LNCaP clone FGC (cell line): ENCODE measurements at places on chromosomes 11 and 22.
A peak's percentile ranks its signal among the peaks of the same experiment; 100 is the strongest.

DNA sequence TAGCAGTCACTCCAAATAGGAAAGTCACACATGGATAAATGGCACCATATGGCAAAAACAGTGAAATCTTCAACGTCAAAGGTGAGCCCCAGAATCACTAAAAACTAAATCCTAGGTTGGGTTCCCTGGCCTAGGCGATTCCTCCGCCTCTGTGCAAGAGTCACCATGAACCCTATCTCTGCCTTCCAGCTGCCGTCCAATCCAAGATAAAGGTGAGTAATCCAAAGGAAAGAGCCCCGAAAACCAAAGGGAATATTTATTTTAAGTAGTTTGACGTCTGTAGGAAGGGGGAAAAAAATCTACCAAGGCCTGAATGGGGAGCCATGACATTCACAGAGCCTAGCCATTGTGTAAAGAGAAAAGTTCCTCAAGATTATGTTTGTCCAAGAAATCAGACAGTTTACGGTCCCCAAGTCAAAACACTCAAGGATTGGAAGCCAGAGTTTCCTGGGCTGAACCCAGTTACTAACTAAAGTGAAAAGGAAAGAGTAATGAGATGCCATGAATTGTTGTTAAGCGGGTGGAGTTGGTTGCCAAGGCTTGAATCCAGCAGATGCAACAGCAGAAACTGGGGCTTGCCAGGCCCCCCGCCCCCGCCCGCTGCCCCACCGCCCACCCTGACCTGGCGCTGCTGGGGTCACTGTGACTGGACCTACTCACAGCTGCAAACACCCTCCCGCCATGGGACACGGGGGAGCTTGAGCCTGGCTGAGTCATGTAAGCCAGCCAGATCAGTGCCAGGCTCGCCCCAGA lies 39.7 kb upstream of the ETS1 start:
- no peak for DNase-seq

DNA sequence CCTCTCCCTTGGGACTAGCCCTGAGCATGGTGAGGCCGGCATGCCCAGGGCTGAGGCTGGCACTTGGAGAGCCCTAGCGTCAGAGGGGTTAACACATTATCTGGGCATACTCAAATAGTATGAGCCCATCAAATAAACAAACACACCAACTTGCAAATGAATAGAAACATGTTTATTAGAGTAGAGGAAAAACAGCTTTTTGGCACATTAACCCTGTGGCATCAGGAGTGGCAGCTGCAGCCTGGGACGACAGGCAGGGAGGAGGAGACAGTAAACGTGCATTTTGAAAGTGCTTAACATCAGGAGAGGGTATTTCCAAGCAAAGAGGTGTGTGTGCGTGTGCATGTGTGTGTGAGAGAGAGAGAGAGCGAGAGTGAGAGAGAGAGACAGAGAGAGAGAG lies 684.9 kb downstream of the NTM start:
- DNase-seq: no peak

- DNase-seq: no peak
These were observed 4.2 kb downstream of the UNC93B1 start for GRCh38 chr11:67999704-68000103.

DNA sequence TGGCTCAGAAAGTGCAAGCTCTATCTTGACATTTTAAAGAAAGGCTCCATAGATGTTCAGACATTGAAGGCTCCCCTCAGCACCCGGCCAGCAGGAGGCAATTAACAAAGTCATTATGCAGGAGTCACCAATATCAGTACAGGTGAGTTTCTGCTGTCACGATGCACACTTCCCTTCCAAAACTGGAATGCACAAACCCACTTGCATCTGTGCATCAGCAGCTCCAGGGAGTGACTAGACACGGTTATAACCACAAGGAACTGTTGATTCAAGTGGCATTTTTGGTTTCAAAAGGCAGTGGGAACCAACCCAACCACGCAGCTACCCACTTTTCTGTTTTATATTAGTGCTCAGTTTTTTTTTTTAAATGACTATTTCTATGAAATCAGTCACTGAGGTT lies 293.9 kb upstream of the NARS2 start:
- DNase-seq: no peak

DNA sequence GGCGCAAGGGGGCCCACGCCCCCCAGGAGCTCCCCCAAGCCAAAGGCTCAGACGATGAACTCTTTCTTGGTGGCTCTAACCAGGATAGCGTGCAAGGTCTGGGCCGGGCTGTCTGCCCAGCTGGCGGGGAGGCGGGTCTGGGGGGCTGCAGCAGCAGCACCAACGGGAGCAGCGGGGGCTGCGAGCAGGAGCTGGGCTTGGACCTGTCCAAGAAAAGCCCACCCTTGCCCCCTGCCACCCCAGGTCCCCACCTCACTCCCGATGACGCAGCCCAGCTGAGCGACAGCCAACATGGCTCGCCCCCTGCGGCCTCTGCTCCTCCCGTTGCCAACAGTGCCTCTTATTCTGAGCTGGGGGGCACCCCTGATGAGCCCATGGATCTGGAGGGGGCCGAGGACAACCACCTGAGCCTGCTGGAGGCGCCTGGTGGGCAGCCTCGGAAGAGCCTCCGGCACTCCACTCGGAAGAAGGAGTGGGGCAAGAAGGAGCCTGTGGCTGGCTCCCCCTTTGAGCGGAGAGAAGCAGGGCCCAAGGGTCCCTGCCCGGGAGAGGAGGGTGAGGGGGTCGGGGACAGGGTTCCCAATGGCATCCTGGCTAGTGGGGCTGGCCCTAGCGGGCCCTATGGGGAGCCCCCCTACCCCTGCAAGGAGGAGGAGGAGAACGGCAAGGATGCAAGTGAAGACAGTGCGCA lies 21.6 kb upstream of the TMEM191C start:
- no peak for DNase-seq

GRCh38 chr11:132050577-132051165 lies 680.3 kb downstream of the NTM start:
- no peak for DNase-seq

DNA sequence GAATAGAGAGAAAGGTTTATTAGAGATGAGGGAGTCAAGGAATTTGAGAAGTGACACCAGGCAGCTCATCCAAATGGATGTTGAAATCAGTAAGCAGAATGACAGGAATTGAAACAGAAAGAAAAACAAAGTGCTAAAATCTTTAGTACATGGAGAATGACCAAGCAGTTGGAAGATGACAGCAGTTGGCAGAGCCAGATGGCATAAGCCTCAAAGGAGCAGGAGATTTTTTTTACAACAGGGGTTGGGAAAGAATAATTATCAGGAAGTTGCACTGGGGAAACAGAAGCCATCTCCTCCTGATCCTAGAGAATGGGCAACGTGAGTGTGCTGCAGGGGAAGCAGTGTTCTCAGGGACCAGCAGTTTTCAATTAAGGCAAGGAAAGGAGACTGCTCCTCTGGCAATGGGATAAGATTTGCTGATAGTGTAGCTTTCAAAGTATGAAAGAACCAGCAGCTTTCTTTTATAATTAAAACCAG lies 28.9 kb downstream of the RAB39A start:
- no peak for DNase-seq

DNA sequence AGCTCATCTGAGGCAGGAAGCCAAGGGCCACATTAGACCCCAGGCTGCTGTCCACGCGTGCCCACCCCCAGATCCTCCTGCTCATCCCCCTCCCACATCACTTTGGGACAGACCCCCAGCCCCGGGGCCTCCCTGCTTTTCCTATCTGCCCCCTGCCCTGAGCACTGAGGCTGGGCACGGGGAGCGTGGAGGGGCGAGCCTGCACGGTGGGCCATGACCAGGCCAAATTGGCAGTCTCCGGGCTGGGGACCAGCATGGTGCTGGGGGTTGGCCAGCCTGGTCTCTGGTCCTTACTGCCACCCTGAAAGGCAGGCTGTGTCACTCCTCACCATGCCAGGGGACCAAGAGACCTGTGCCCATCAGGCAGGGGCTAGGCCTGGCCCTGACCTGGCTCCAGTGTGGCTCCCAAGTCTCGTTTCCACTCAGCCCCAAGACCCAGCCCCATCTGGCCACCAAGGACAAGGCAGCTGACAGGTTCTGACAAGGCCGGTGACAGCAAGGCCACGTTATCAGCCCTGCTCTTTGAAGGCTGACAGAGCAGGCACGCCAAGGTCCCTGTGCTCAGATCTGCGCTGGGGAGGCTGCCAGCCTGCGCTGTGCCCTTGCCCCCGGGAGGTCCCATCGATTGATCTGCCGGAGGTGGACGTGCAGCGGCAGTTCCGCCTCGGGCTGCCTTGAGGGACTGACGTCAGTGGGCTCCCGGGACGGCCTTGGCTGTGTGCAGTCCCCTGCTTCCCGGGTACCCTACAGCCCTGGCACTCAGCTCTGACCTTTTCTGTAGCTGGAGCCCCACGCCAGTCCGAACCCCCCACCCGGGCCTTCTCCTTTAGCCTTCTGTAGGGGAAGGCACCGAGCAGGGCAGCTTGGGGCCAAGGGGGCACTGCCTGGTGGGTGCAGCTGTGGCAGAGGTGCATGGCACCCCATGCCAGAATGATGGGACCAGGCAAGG lies 3.6 kb downstream of the TNNI2 start:
- DNase-seq: no peak

DNA sequence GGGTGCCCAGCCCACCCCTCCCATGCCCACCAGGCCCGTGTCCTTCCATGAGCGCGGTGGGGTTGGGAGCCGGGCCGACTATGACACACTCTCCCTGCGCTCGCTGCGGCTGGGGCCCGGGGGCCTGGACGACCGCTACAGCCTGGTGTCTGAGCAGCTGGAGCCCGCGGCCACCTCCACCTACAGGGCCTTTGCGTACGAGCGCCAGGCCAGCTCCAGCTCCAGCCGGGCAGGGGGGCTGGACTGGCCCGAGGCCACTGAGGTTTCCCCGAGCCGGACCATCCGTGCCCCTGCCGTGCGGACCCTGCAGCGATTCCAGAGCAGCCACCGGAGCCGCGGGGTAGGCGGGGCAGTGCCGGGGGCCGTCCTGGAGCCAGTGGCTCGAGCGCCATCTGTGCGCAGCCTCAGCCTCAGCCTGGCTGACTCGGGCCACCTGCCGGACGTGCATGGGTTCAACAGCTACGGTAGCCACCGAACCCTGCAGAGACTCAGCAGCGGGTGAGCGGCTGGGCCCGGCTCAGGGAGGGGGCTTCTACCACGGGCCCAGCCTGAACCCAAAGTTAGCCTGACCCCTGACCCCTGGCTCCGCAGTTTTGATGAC lies 3.0 kb downstream of the PKP3 start:
- DNase-seq: no peak

- no peak for DNase-seq
These were observed 8.0 kb downstream of the NEAT1 start for GRCh38 chr11:65430406-65431217.

GRCh38 chr11:81497202-81497804 lies 1236.4 kb downstream of the FAM181B start:
- peak; percentile 6 for DNase-seq

GRCh38 chr11:124085997-124086846 lies 29.0 kb upstream of the VWA5A start:
- DNase-seq: no peak

DNA sequence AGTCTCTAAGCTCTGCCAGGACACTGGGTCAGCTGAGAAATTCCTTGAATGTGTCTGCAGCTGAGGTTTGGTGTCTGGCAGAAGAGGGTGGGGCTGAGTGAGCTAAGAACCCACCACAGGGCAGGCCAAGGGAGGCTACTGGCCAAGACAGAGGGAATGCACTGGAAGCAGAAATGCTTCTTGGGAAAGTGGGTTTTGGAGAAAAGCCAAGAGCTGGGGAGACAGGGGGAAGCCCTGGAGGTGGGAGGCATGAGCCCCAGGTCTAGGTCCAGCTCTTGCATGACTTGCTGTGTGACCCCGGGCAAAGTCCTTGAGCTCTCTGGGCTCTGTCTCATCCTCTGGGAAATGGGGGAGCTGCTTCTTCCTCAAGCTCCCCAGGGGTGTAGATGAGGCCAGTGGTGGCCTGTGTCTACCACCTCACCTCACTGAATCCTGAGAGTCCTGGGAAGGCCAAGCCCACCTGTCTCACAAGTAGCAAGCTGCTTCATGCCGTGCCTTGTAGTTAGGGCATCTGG lies 2.3 kb downstream of the MMP11 start:
- DNase-seq: no peak

DNA sequence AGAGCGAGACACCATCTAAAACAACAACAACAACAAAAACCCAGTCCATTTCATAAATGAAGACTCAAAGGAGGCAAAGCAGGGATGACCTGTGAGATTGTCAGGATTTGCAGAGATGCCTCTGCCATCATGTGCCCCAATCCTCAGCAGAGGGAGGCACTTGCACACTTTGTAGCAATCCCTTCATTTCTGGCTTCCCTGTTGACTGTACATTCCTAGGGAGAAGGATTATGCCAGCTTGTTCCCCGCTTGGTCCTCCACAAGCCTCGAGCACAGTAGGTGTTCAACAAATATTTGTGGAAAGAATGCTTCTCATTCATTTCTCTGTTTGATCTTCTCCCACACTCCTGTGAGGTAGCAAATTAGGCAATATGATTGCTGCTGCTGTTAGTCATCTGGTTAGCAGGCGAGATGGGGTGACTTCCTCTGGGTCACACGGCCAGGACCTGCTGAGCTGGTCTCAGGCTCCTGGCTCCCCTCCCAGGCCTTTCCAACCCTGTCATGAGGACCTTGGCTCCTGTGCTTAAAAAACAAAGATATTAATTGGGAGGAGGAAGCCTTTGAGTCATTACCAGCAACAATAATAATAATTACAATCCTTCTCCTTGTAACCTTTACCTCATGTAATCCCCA lies 34.1 kb downstream of the LIF start:
- DNase-seq: peak; percentile 77

- DNase-seq: peak; percentile 6
These were observed 1432.6 kb upstream of the TENM4 start for GRCh38 chr11:80873310-80873999.

- no peak for DNase-seq
These were observed 28.4 kb upstream of the PANX1 start for GRCh38 chr11:94100253-94100652.

- DNase-seq: no peak
These were observed 458.4 kb upstream of the LRRC4C start for GRCh38 chr11:41917900-41918299.

DNA sequence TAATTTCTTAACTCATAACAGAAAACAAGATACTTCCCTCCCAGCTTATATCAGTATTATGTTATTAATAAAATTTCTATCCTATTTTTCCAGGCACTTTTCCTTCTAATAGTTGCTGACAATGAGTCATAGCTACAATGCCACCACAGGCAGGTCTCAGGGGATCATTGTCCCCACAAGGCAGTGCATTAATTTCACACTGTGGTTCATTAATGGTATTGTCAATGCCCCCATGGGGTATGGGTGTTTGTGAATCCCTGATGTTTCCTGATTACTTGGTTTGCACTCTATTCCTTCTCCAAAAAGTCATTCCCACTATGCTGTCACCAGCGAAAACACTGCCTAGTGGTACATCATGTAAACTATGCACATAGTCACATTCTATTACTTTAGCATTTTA lies 345.5 kb upstream of the CTSC start:
- no peak for DNase-seq

GRCh38 chr11:62980133-62980760 lies 4.5 kb downstream of the SLC22A6 start:
- no peak for DNase-seq

- peak; percentile 99 for DNase-seq
These were observed 60.5 kb upstream of the UCP3 start for GRCh38 chr11:74069146-74070046.
